ENCODE measurements at places on chromosomes 2 and 18. TPM values are rescaled to one million over a fixed set of nuclear protein-coding genes. Genes with fewer than 3 reads are reported as not detected.

The PPP1R7 gene
- 46.4 TPM for total RNA-seq

GRCh38 chr2:169366066-169366465, 3.7 kb upstream of the LRP2 start:
- no peak for DNase-seq

DNA sequence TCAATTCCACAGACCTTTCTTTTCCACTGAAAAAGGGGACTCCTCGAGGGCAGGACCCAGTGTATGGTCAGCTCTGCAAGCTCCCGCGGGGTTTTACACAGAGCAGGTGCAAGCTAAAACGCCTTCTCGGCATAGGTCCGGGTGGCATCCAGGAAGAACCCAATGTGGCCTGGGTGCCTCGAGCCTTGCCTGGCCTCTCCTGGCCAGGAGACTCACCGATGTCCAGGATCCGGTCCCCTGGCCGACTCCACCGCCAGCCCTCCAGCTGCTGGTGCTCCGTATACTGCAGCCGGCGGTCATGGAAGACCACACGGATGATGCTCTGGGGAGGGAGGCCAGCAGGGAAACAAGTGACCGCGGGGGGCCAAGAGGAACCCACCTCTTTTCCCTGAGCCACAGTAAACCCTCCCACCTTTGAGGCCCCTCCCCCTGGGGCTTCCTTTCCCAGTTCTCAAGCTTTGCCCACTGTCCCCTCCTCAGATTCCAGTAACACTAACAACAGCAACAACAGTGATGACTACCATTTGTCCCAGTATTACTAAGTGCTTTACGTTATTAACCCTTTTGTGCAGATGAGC, 36.1 kb downstream of the TFCP2L1 start:
- no peak for DNase-seq

The TUBB8B gene
- total RNA-seq: not detected

The HOXD12 gene
- not detected for total RNA-seq

DNA sequence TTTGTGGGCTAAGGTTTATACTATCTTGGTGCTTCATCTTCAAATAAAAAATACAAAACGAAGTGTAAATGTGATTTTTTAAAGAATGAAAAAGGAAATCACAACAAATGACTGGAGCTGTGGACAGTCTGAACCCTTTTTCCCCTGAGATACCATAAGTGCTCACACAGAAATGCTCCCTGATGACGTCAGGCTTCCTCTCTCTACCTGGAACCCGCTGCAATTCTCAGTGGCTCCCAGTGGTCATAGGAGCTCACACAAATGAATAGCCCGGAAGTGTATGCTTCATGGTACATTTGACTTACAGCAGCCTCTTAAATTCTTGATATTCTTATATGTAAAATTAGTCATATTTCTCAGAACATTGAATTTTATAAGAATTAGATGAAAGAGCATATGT, 249.7 kb upstream of the GYPC start:
- DNase-seq: no peak

DNA sequence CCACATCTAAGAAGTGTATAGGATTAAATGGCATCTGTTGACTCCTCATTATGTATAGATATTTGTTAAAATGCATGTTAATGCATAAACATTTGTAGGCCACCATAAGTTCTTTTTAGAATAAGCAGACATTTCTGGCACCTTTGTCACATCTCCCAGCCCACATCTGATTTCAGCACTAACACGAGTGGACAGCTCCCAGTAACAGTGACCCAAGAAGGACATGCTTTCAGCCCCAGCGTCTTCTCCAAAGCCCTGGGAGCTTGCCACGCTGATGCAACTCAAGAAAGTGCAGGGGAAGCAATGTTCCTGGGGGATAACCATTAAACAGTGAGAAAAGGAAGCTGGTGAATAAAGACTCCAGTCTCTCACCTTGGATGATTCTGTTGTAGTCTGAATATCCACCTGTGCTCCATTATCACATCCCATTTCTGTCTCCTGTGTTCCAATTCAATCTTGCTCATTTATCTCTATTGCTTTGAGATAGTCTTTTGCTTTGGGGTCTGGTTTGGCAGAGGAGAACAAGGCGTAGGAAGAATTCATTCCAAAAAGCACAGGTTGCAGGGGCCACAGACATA, 182.6 kb upstream of the THSD7B start:
- DNase-seq: no peak

DNA sequence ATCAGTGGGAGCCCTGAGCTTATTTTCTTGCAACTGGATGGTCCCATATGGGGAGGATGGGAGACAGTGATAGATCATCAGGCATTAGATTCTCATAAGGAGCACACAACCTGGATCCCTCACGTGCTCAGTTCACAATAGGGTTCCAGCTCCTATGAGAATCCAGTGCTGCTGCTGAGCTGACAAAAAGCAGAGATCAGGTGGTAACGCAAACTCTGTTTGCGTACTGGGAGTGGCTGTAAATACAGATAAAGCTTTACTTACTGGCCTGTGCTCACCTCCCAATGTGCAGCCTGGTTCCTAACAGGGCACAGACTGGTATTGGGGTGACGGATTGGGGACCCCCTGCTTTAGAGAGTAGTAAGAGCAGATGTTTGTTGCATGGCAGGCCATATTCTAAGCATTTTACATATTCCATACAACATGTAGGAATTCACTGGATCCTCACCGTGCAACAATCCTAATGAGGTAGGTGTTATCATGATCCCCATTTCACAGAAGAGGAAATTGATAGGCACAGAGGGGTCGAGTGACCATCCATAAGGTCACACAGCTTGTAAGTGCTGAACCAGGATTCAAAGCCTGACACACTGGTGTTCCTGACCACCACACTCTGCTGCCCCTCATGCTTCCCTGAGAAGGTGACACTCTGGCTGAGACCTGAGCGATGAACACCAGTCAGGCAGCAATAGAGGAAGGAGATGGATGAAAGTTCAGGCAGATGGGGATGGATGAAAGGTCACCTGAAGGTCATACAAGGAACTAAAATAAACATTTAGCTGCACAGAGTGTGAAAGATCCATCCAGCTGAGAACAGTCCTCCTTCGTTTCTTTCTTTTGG, 15.7 kb upstream of the MAT2A start:
- peak; percentile 40 for DNase-seq

DNA sequence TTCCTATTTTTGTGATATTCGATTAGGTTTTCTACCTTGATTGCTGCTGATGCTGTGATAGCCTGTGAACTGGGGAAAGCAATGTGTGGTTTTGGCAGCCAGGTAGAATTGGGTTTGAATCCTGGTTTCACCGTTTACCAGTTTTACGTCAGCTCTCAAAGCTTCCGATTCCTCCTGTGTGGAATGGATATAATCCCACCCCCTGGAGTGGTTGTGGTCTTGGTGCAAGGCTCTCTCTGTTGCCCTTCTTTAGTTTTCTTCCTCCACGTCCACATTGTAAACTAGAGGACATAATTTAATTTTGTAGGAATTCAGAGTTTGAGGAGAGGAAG, 45.0 kb downstream of the PHLPP1 start:
- DNase-seq: no peak

The UGT1A8 gene
- 15.1 TPM for total RNA-seq

DNA sequence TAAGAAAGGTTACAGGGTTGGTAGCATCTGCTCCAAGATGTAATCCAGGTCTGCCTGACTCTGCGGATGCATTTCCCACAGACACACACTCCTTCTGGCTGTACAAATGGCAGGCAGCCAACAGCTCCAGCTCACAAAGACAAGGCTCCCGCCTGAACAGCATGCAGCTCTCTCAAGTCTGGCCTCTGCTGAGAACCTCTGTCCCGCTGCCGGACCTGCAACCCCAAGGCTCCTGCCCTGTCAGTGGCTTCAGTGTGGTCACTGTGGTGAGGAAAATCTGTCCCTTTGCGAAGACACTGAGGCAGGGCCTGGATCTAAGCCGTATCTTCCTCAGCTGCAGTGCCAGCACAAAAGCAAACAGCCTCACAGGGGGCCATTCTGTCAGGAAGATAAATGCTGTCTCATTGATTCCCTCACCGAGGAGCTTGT, 469.3 kb upstream of the MEX3C start:
- no peak for DNase-seq

GRCh38 chr2:210422366-210422765, 54.2 kb downstream of the LANCL1 start:
- no peak for DNase-seq

The STPG4 gene
- total RNA-seq: not detected

The EPHA4 gene
- 1.5 TPM for total RNA-seq

GRCh38 chr2:143476336-143477087, 347.3 kb downstream of the ARHGAP15 start:
- no peak for DNase-seq

The GRB14 gene
- total RNA-seq: 2.5 TPM

DNA sequence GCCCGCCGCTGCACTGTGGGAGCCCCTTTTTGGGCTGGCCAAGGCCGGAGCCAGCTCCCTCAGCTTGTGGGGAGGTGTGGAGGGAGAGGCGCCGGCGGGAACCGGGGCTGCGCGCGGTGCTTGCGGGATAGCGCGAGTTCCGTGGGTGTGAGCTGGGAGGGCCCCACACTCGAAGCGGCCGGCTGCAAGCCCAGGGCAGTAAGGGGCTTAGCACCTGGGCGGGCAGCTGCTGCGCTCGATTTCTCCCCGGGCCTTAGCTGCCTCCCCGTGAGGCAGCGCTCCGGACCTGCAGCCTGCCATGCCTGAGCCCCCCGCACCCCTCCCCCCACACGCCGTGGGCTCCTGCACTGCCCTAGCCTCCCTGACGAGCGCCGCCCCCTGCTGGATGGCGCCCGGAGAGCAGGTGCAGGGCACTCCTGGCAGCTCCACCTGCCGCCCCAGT, 124.4 kb downstream of the CCDC178 start:
- DNase-seq: no peak

GRCh38 chr2:188471166-188471565, 179.5 kb downstream of the GULP1 start:
- DNase-seq: no peak

The CCDC74B gene
- 1.4 TPM for total RNA-seq

DNA sequence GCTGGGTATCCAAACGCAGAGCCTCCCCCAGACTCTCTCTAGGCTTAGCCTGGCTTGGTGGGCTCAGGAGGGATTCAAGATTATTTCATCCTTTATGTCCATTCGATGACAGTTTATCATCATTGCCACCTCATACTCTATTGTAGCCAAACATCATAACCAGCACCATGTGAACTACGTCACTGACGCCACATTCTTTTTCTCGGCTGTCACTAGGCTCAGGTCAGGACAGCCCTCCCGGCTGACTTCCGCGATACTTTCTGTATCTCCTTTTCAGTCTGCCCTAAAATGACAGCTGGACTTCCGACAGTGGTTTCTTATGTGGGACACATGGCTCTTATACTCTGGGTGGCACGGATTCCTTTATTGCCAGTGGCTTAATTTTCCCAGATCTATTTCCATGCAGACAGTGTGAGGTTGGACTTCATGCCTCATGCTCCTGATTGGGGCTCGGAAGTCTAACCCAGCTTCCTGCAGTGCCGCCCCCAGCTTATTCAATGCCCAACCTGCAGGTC, 39.8 kb upstream of the SMIM21 start:
- no peak for DNase-seq

DNA sequence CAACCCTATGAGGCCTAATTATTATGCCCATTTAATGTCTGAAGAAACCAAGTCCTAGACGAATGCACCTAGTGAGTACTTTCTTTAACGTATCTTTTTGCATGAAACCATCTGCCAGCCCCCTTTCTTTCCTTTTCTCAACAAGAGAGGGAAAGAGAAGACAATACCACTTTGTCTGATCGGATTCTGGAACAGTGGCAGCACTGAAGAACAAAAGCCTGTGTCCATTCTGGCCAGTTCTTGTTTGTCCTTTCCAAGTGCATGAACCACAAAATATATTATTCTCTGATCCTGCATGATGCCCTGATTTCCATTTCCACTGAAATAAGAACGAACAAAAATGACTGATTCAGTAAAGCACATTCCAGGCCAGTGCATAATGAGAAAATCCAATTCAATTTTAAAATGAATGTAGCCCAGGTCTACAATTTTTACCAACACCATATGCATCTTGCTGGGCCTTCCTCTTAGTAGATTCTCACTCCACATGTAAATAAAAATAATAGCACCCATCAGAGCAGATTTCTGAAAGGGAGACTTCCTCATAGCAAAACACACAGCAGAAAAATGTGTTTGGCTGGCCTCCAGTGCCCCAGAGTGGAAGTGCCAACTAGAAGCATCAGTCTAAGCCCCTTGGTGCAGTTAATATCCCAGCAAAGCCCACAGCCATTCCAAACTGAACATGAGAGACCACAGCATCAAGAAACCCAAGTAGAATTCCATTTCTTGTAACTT, 422.6 kb upstream of the ID2 start:
- no peak for DNase-seq

DNA sequence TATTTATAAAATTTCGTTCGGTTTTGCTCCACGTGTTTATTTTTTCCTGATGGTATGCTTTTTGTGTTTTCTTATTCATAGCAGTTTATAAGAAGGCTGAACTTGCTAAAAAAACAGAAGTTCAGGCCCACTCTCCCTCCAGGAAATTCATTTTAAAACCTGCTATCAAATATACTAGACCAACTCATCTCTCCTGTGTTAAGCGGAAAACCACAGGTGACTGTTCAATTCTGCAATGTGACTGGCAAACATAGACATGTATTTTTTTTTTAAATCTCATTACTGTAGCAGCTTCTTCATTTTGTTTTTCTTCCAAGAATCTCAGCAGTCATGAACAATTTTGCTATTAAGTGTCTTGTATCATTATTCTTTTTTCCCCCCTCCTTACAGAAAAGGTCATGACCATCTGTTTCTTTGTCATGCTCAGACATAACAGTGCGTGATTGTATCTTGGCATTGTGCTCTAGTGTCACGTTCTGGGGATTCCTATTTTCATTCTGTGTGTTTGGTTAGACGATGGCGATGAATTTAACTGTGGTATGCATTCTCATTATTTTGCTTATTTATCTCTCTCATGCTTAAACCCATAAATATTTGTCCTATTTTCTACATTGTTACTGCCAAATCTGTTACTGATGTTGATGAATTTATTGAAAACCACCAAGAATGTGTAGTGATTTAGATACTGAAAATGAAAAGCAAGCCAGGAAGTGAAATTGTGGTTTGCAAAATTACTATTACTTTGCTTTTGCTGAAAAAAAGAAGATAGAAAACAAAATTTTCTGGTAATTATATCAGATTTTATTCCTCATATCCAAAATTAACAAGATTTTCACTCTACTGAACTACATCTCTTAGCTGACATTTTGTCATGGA, 74.6 kb upstream of the UNC80 start:
- DNase-seq: no peak
